Muscle of back (tissue), 13 donors: ENCODE measurements at places on chromosomes 12 and 14. TPM values are rescaled to one million over a fixed set of nuclear protein-coding genes. Genes with fewer than 3 reads are reported as not detected.

GRCh38 chr12:25830456-25830855 is 128.0 kb upstream of the RASSF8 start:
- DNase-seq, result peak; percentile 88

- no peak for DNase-seq
Measured at GRCh38 chr12:109637348-109637747, 63.8 kb downstream of the MVK start.

- DNase-seq, result no peak
Measured at GRCh38 chr14:60840313-60840712, 105.8 kb downstream of the MNAT1 start.

DNA sequence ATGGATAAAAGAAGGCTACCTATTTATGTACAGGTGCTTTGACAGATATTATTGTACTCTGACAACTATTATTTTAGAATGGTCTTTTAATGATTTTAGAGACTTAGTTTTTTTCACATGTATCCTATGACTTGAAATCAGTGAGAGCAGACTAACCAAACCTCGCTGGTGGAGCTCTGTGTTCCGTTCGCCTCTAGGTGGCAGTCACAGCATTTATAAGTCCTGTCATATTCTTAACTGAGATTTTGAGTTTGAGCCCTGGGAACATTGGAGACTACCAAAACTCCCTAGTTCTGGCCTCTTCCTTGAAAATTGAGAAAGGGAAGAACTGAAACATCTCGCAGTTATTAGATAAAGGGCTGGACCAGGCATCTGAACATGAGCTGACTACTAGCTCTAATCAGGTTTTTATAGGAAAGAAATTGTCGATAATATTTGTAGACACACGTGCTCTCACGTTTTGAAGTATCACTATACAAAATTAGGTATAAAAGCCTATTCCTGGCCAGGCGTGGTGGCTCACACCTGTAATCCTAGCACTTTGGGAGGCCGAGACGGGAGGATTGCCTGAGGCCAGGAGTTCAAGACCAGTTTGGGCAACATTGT is 48.3 kb downstream of the TTLL5 start:
- DNase-seq, result peak; percentile 92

DNA sequence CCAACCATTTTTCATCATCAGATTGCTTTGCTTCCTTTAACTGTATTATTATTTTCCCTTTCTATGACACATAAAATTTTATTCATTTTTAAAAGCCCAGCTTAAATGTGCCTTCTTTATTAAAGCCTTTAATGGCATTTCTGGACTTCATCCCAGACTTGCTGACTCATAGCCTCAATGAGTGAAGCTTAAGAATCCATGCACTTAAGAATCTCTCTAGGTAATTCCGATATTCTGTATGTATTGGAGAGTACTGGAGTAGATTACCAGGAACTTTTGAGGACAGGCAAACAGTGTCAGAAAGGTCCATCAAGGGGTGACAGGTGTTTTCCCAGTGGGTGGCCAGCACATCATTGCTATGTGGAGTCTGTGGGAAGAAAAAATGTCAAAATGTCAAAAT is 107.9 kb downstream of the PTPRQ start:
- DNase-seq, result peak; percentile 95

- DNase-seq, result no peak
Measured at GRCh38 chr12:49966511-49967041, 4.9 kb downstream of the AQP5 start.

GRCh38 chr12:107602446-107602845 is 83.2 kb upstream of the PWP1 start:
- no peak for DNase-seq

DNA sequence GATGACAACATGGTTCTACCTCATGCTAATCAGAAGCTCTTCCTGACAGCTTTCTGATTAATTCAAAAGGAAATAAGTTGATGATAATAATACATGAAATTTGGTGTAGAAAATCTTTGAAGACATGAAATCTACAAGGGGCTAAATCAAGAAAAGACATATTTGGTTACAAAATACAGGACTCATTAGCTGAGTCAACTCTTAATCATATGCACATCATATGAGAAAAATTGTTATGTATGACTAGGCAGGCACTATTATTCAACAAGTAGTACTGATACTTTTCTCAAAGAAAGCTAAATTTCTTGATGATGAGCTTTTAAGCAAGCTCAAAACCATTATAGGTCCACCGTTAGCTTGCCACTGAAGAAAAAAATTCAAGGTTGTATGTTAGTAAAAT is 7.1 kb downstream of the ABCC9 start:
- no peak for DNase-seq

DNA sequence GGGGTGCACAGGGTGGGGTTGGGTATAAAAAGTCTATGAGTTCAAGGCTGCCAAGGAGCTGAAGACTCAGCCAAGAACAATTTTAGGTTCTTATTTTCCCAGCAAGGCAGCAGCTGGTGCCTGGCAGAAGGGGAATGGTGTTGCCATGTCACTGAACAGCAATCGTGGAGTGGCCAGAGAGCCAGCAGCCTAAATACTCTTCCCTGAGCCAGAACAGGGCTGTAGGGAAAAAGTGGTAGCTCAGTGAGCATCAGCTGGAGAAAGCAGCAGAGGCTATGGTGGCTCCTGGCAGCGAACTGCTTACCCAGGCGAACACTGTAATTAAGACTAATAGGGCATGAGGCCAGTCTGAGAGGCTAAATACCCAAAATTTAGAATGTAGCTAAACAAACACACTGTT is 334.9 kb downstream of the RMST start:
- DNase-seq, result no peak

DNA sequence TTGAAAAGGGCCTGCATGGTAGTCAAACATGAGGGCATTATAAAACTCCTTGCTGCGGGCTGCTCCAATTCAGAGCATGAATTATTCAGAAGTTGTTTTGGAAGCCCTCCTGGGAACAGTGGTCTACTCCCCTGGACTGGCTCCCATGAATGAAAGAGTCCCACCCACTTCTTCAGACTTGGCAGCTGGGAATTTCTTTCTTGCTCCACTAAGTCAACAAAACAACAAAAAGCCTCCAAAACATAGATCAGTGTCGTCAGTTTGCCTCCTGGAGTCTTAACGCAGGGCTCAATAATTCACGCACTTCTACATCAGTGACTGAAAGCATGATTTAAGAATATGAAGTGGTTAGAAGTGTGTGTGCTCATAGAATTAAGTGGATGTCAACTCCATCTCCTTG is 37.9 kb downstream of the AKAP6 start:
- peak; percentile 31 for DNase-seq

- peak; percentile 4 for DNase-seq
Measured at GRCh38 chr14:83164016-83164415, 1630.4 kb upstream of the SEL1L start.

DNA sequence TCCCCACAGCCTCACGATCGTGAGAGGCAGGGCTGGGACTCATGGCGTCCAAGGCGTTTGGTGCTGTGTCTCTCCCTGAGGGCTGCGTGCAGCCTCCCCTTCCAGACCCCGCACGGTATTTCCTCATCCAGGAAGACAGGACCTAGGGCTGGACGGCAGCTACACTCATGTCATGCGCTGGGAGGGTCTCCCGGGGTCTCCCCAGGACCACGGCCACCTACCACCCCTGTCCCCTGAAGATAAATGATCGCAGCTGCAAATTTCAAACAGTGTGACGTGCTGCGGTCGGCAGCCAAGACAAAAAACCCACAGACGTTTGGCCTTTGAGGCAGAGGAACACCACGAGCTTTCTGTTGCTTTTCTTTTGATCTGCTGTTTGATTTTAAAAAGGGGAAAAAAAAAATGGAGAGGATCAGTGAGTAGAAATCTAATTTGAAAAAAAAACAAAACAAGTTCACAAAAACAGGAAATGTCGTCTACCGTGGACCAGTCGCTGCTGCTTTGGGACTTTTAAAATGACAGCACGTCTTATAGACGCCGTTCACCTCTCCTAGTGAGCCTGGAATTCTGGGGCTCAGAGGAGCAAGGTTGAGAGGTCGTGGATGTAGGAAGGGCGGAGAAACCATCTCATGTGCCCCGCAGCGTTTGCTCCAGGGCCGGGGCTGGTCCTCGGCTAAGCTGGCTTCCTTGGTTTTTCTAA is 237.6 kb downstream of the SLC41A2 start:
- DNase-seq, result no peak

DNA sequence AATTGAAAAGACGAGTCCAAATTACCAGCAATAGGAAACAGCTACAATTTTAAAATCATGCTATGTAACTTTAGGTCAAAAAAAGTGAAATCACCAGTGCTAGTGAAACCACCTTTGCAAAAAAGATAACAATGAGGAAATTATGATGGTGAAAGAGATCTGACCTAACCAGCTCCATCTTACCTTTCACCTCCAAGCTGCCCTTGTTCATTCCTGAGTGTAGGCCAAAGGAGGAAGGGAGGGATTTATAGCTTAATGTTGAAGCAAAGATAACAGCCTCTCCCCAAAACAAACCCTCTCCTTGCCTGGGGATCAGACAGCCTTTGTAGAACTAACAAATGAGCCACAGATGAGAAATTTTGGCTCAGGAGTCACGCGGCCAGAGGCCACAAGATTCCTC is 83.2 kb upstream of the EIF5 start:
- DNase-seq, result no peak

DNA sequence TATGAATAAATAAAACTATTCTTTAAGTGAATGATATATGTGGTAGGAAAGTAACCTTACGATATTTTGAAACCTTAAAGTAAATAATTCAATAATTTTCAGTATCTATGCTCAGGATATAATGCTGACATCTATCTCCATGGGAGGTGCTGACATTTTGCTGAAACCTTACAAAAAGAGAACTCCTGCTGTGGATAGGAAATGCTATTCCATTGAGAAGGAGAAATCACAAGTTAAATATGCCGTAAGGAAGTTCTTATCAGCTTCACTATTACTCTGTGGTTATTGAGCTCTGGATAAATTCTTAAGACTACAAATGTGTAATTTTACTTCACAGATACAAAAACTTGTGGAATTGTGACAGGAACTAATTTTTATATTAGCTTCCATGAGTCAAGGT is 722.1 kb downstream of the TMTC2 start:
- DNase-seq, result no peak

GRCh38 chr14:54258382-54258781 is 138.4 kb upstream of the CDKN3 start:
- DNase-seq, result no peak

GRCh38 chr12:5003025-5003666 is 40.5 kb upstream of the KCNA5 start:
- peak; percentile 43 for DNase-seq

DNA sequence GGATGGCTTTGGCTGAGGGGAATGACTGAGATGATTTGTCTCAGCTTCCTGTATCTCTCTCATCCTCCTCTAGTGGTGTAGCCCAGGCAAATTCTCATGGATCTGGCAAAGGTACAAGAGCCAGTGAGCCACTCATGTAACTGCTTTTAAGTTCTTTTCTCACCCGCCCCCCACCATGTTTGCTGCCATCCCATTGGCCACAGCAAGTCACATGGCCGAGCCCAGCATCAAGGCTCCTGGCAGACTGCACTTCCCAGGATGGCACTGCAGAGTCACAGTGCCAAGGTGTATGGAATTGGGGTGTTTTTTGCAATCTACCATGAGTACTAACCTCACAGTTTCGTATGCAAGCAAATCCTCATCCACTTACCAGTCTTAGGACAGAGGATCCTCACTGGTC is 50.9 kb downstream of the CHST11 start:
- no peak for DNase-seq

- no peak for DNase-seq
Measured at GRCh38 chr14:65074449-65075150, 27.7 kb downstream of the MAX start.

- DNase-seq, result no peak
Measured at GRCh38 chr14:34890937-34891336, 15.8 kb upstream of the BAZ1A start.

GRCh38 chr12:119225454-119225853 is 46.7 kb downstream of the HSPB8 start:
- DNase-seq, result no peak

DNA sequence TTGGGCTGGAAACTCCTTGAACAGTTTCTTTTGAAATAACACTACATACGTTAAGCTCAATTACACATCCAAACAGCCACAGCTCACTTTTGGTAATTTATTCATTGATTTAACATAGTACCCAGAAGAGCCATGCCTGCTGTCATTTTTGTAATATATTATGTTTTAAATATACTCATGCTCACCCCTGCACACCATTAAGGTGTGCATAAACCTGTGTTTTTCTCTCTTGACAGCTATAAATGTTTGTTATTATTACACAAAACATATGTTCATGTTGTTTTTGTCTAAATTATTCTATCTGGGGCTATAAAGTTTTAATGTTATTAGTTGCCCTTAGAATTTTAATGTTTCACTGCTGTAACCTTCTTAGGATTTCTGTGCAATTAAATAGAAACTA is 296.1 kb downstream of the AKAP6 start:
- no peak for DNase-seq

- no peak for DNase-seq
Measured at GRCh38 chr14:68098834-68099233, 279.3 kb downstream of the RAD51B start.

DNA sequence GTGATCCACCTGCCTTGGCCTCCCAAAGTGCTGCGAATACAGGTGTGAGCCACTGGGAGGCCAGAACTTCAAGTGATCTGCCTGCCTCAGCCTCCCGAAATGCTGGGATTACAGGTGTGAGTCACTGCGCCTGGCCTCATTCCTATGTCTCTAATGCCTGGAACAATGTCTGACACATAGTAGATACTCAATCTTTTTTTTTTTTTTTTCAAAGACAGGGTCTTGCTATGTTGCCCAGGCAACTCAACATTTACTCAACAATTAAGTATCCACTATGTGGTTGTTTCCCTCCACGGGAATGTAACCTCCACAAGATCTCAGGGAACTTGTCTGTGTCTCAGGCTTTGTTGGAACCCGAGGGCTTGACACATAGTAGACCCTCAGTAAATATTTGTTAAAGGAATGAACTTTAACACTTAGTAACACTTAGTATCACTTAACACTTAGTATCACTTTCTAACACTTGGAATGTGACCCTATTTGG is 3.0 kb upstream of the TMEM120B start:
- DNase-seq, result peak; percentile 49

DNA sequence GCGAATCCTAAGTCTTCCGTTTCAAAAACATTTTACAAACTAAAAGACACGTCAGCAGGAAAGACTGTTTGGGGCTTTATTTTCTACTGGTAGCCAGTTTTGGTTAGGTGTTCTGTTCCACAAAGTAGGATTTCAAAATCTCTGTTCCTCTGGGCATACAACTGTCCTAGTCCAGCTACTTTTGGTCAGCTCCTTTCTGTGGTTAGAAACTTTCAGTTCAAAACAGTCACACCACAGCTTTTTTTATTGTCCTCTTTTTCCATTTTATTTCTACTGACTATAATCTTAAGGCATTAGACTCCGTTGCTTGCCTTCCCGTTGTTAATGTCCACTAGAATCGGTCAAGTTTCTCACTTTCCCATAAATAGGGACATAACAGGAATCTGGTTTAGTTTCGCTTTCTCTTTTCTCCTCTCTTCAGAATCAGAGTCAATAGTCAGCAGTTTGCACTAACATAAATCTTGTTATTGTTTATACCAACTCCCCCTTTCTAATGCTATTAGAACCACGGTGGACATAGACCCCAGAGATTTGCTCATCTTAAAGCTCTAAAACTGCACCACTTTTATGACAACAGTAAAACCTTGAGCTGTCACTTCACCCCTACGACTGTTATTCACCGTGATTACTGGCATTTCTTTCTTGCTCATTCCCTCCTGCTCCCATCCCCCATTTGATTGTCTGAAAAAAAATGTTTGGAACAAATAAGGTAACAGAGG is 41.5 kb upstream of the NPAS3 start:
- peak; percentile 82 for DNase-seq

NUBPL gene
- 11.3 TPM for polyA plus RNA-seq

ACRBP gene
- 2.3 TPM for polyA plus RNA-seq

C3AR1 gene
- polyA plus RNA-seq, result 6.6 TPM

TSPAN8 gene
- 2.9 TPM for polyA plus RNA-seq

ST8SIA1 gene
- polyA plus RNA-seq, result 13.0 TPM

CLEC4E gene
- not detected for polyA plus RNA-seq

SLC25A47 gene
- polyA plus RNA-seq, result not detected

VRTN gene
- polyA plus RNA-seq, result 0.22 TPM

KRT71 gene
- polyA plus RNA-seq, result not detected

FAIM2 gene
- polyA plus RNA-seq, result 7.1 TPM
